Anterior cingulate cortex (tissue), 58 donors: ENCODE measurements at places on chromosomes 16 and 17.

- no peak for DNase-seq
Measured at GRCh38 chr17:64698725-64699124, 36.6 kb upstream of the SMURF2 start.

DNA sequence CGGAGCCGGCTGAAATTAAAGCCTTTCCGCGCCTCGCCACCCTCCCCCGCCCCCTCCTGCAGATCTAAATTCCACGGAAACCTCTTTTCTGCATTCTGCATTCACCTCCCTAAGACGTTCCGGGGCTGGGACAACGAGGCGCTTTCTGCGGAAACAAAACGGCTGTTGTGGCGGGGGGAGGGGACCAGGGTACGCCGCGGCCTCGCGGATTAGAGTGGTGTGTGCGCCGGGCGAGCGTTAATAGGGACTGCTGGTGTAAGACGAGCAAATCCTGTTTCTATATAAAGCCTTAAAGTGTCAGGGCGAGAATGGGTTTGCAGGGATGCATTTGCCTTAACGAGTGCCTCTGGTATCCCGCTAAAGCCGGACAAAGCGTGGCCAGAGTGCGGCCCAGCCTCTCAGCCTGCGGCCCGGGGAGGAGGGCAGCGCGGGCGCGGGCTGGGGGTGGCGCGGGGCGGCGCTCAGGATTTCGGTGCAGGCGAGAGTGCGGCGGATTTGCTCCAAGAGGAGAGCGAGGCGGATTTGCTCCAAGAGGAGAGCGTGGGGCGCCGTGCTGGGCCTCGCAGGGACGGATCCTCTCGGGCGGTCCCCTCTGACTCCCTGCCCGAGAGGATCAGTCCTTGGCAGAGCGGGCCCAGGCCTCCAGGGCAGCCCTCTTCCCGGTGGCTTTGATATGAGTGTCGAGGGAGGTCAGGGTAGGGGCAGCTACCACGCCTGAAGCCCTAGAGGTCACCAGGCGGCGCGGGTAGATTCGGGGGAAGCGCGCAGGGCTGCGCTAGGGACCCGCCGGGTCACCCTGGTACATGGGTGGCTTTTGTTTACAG is 5.1 kb downstream of the BAHCC1 start:
- DNase-seq = peak; percentile 53

GRCh38 chr17:79393358-79394052 is 217.3 kb downstream of the RBFOX3 start:
- DNase-seq = peak; percentile 44

DNA sequence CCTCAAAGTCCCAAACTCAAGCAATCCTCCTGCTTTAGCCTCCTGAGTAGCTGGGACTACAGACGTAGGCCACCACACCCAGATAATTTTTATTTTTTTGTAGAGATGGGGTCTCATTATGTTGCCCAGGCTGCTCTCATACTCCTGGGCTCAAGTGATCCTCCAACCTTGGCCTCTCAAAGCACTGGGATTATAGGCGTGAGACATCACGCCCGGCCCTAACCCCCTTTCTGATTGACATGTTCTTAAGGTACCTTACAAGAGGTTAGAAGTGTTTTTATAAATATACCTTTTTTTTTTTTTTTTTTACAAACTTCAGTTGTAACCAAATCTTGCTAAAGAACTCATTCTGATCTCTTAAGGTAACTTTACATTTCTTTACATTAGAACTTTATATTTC is 64.8 kb downstream of the GNA13 start:
- no peak for DNase-seq

GRCh38 chr17:79041723-79042420 is 17.9 kb downstream of the C1QTNF1 start:
- no peak for DNase-seq

DNA sequence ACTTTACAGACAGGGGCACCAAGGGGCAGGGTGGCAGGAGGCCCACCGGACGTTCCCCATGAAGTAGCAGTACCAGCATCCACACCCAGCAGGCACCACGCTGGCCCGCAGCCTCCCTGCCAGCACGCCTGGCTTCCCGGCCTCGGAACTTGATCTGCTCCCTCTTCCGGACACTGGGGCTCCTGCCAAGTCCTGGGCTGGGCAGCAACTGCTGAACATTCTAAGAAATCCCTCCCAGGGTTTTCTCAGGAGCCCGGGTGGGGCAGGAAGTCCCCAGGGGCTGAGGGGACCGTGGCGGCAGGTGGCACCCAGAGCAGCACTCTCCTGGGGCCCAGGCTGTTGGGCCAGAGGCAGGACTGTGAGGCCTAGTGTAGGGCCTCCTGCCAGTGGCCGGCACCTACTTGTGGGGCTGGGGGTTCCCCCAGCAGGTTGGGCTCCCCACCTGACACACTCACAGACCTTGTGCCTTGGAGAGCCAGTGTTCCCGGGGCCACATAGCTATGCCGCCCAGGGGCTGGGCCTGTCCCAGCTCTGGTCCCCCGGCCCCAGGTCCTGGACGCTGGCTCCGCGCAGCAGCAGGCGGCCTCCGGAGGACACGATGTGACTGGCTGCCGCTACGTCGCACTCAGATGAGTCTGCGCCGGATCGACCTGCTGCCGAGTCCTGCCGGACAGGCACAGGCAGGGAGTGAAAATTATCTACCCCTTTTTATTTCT is 86.2 kb upstream of the CBX4 start:
- DNase-seq = peak; percentile 52

DNA sequence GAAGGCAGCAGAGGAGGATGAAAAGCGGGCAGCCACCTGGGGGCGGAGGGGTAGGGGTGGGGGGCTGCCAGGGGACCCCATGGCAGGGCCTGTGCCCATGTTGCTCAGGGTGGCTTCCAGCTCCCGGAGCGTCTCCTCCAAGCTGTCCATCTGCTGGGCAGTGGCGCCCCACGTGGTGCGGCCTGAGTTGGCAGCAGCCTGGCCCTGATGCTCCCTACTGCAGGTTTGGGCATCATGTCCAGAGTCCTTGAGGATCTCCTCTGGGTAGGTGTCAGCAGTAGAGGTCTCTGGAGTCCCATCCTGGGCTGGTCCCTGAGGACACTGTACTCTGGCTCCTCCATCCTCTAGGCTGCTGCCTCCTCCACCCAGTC is 60.9 kb downstream of the SRCIN1 start:
- no peak for DNase-seq

- DNase-seq = no peak
Measured at GRCh38 chr16:86668136-86668910, 90.0 kb downstream of the FOXL1 start.

- no peak for DNase-seq
Measured at GRCh38 chr17:17568772-17569195, 22.7 kb downstream of the PEMT start.

DNA sequence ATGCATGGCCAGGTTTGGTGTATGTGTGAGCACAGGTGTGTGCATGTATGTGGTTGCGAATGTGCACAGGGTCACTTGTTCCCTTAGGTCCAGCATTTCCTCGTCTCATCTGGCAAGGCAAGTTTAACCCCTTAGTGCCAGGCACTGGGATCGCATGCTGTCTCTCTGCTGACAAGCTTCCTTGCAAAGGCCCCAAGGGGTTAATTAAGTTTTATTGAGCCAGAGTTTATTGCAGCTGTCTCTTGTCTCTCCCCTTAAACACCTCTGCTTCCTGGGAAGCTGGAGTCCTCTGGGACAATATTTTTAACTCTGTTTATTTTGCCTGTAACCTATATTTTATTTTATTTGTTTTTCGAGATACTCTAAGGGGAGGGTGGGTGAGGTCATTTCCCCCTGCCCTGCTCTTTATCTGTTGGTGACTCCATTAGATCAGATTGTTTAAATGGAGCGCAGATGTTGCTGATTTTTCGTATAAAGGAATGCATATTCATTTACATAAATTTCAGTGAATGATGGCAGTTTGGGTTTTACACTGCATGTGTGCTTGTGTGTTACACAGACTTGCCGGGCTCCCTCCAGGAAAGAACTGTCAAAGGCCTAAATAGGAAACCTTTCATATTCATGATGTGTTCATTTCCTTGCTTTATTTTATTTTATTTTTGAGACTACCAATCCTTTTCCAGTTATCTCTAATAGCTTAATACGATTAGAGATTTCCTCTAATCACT is 99.7 kb downstream of the CBLN1 start:
- DNase-seq = no peak

DNA sequence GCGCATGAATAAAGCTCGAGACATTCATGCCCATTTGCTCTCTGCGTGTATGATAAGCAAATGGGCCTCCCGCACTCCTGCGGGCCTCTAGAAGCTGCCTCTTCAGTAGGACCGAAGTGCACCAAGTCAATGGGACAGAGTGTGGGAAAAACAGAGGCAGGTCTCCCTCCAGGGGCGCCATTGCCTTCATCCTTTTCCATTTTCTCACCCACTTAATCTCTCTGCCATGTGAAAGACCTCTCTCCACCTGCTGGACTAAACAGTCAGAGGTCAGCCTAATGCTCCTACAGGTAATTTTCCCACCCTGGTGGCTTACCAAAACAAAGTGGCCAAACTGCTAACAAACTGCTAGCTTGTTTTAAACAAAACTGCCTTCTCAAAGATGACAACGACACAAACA is 210.9 kb downstream of the ZFHX3 start:
- DNase-seq = no peak

- DNase-seq = no peak
Measured at GRCh38 chr16:53922807-53923571, 219.0 kb downstream of the FTO start.

- no peak for DNase-seq
Measured at GRCh38 chr16:56610017-56610608, 1.7 kb downstream of the MT2A start.

DNA sequence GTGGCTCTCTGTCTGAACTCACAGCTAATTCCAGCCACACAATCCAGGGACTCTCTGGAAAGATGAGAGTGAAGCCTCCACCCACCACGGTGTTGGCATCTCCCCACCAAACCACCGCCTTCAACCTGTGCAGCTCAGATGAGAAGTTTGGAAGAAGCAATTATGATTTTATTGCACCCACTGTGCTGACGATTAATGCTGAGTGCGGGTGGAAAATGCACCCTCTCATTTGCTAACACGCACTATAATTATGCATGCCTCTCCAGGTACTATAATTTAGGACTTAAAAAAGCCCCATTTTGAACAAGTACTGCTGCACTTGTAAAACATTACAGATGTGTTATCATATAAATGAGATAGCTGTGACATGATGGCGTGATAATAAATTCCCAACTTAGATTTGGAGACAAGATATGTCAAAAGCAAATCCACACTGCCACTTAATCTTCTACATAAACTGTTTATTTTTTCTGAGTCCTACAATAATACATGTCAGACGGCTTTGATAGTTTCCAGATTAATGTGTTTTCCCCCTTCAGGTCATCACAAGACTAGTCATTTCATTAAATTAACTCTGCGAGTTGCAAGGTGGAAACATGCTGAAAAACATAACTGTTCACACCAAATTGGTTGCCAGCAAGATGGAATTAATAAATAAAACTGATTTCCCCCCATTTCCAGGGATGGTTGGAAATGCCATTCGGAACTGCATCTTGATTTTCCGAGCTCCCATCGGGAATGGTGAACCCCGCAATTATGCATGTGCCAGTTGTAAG is 466.5 kb upstream of the MAF start:
- DNase-seq = no peak

DNA sequence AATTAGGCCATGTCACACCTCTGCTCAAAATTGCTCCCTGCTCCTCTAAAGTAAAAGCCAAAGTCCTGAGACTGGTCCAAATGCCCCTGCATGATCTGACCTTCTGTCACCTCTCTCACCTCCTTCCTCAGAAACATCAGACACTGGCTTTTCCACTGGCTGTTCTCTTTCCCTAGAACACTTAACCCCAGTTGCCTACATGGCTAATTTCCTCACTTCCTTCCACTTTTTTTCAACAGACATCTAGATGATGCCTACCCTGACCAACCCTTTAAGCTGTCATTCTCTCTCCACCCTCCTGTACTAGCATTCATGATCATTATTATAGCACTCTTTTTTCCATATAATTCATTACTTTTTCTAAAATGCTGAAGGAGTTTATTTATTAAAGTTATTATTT is 31.0 kb downstream of the CCT6B start:
- no peak for DNase-seq

GRCh38 chr17:76398523-76399174 is 14.2 kb downstream of the SPHK1 start:
- no peak for DNase-seq

GRCh38 chr17:28518578-28518977 is 12.4 kb downstream of the FOXN1 start:
- no peak for DNase-seq

DNA sequence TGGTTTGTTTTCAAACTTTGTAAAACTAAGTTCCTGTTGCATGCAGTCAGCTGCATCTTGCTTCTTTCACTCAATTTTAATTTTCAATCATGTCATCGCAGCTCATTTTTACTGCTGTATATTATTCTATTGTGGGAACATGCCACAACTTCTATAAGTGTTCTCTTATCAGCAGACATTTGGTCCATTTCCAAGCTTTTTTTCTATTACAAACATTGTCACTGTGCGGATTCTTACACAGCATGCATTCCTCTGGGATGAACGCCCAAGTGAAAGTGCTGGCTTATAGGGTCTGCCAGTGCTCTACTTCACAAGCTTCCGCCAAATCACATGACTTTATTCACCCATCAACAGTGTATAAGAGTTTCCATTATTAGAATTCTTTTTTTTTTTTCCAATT is 22.7 kb downstream of the GINS3 start:
- DNase-seq = no peak

GRCh38 chr16:83994087-83994486 is 26.0 kb downstream of the NECAB2 start:
- DNase-seq = no peak
